Fibroblast of lung (primary cell): ENCODE measurements at places on chromosomes 1 and 21. TPM values are rescaled to one million over a fixed set of nuclear protein-coding genes. Genes with fewer than 3 reads are reported as not detected.

DNA sequence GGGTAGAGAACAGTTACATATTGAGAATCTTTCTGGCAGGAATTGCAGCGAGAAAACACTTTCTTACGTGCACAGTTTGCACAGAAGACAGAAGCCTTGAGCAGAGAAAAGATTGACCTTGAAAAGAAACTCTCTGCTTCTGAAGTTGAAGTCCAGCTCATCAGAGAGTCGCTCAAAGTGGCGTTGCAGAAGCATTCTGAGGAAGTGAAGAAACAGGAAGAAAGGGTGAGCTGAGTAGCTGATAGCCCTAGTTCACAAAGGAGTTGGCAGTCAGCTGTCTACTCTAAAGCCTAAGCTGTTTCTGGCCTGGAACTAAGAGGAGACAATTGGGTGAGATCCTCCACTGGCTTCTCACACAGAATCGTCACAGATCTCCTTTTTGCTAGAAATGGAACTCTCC, 20.3 kb upstream of the SH3BGRL3 start:
- H3K27ac ChIP-seq: no peak overlapping the region
- H3K27me3 ChIP-seq: no peaks in the 10 kb centered on the region
- no peaks in the 10 kb centered on the region for H3K4me1 ChIP-seq
- no peaks in the 10 kb centered on the region for H3K36me3 ChIP-seq
- no peak overlapping the region for H3K4me3 ChIP-seq
- DNase-seq: no peak

DNA sequence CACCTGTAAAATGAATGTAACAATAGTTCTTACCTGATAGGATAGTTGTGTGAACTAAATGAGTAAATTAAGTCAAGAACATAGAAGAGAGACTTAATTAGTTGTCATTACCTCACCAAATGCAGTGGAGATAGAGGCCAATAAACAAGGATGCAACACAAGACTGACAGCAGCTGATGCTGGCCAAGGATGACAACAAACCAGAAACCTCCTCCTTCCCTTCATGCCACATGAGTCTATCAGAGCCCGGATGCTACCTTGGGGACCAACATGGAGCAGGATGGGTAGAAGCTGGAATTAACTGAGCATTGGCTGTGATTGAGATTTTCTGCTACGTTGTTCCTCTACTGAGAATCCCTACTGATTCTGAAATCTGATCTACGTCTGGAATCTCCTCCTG, 30.3 kb upstream of the USP1 start:
- H3K36me3 ChIP-seq: no peaks in the 10 kb centered on the region
- peaks cover 3% of the 10 kb centered on the region for H3K27me3 ChIP-seq
- H3K4me3 ChIP-seq: no peak overlapping the region
- no peak for DNase-seq

DNA sequence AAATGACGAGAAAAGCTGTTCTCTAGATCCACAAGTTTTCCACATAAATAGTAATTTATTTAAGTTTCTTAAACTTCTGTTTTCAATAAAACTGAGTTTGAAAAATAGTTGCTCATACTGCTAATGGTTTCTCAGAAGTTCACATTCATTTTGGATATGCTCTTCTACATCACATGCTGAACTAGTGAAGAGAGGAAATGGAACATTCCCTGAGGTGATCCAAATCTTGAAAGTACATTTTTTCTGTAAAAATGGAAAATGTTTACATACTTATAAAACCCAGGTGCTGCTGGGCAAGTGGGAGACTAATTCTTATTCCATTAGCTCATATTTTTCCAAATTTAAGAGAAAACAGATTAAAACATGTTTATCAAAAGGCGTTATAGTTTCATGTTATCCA, 111.7 kb downstream of the ADGRL4 start:
- no peaks in the 10 kb centered on the region for H3K27me3 ChIP-seq
- no peak for DNase-seq
- H3K4me1 ChIP-seq: no peaks in the 10 kb centered on the region
- no peak overlapping the region for H3K27ac ChIP-seq
- no peak overlapping the region for H3K4me3 ChIP-seq

DNA sequence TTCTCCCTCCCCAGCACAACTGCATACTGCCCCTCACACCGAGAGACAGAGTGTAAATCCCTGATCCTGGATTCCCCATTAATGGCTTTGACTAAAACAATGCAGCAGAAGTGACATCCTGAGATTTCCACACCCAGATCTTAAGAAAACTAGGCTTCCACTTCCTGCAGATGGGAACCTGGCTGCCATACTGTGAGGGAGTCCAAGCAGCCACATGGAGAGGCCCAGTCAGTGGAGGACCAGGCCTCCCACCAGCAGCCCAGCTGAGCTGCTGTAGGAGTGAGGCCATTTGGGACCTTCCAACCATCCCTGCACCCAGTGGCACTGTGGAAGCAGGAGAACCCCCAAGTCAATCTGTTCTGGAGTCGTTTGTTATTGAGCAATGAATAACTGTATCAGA, 120.6 kb downstream of the CRYAA start:
- H3K36me3 ChIP-seq: no peaks in the 10 kb centered on the region
- no peaks in the 10 kb centered on the region for H3K27me3 ChIP-seq
- no peak overlapping the region for H3K27ac ChIP-seq
- H3K4me3 ChIP-seq: no peak overlapping the region
- H3K4me1 ChIP-seq: no peaks in the 10 kb centered on the region

DNA sequence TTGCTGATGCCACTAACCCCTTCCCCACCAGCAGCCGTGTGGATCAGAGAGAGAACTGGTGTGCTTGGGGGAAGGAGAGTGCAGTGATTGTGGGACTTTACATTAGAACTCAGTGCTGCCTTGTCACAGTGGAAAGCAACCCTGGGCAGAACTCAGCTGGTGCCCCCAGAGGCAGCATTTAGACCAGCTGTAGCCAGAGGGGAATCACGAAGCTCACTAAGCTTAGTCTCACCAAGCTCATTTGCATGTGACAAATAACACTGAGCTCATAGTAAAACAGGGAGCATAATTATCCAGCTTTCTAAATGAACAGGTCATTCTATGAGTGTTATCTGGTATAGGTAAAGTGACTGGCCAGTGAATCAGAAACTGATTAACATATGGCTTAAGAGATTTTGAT, 9.8 kb upstream of the SMAP2 start:
- H3K36me3 ChIP-seq: no peaks in the 10 kb centered on the region
- no peak for DNase-seq
- H3K4me1 ChIP-seq: no peaks in the 10 kb centered on the region
- H3K27me3 ChIP-seq: peaks cover 4% of the 10 kb centered on the region
- no peak overlapping the region for H3K4me3 ChIP-seq
- H3K27ac ChIP-seq: no peak overlapping the region

- H3K4me3 ChIP-seq: no peak overlapping the region
- H3K36me3 ChIP-seq: no peaks in the 10 kb centered on the region
- DNase-seq: no peak
- no peaks in the 10 kb centered on the region for H3K27me3 ChIP-seq
- no peaks in the 10 kb centered on the region for H3K4me1 ChIP-seq
Measured at GRCh38 chr21:32884062-32884461, 112.5 kb upstream of the PAXBP1 start.

DNA sequence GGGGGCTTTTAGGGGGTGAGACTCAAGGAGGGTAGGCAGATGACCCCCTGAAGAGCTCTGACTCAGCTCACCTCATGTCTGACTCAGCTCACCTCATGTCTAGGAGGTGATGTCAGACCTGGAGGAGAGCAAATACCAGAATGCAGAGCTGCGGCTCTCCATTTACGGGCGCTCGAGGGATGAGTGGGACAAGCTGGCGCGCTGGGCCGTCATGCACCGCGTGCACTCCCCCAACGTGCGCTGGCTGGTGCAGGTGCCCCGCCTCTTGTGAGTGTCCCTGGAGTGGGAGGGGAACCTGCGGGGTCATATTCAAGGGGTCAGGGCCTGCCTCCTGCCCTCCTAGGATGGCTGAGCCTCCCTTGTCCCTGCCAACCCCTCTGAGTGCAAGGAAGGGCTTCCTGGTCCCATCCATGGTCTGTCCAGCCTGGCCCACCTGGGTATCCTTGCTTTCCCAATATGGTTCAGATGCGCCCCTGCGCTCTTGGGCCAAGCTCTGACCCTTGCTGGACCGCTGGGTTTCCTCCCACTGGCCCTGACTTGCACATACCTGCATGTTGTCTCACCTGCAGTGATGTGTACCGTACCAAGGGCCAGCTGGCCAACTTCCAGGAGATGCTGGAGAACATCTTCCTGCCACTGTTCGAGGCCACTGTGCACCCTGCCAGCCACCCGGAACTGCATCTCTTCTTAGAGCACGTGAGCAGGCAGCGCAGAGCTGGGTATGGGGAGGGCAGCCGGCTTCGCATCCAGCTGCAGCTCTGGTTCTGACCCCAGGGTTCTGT, 9.1 kb downstream of the AMPD2 start:
- no peak overlapping the region for H3K27ac ChIP-seq
- H3K4me3 ChIP-seq: no peak overlapping the region
- peak; percentile 87 for DNase-seq
- peaks cover 33% of the 10 kb centered on the region for H3K36me3 ChIP-seq
- H3K27me3 ChIP-seq: no peaks in the 10 kb centered on the region

- peaks cover 7% of the 10 kb centered on the region for H3K4me1 ChIP-seq
- H3K27me3 ChIP-seq: no peaks in the 10 kb centered on the region
- no peaks in the 10 kb centered on the region for H3K36me3 ChIP-seq
- no peak overlapping the region for H3K27ac ChIP-seq
Measured at GRCh38 chr1:24393892-24394291, 19.7 kb downstream of the STPG1 start.

DNA sequence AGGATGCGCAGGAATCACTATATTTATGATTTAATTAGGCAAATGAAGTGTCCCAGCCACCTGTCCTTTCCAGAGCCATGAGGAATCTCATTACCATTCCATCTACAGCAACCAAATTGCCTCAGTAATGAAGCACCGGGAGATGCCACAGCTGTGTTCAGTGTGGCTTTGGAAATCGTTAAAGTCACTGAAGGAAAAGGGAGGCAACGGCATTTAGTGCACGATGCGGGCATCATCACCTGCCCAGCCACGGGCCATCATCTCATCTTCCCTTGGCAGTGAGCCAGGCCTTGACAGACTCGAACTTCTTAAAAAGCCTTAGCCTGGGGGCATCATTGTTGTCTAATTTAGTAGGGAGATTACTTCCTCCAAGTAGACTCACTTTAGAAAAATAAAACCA, 67.8 kb downstream of the CNIH3 start:
- peaks cover 4% of the 10 kb centered on the region for H3K36me3 ChIP-seq
- no peaks in the 10 kb centered on the region for H3K4me1 ChIP-seq
- no peak overlapping the region for H3K27ac ChIP-seq

Gene CD48
- under 0.01 TPM in 1 of 2 replicates, not detected in the other for total RNA-seq

Gene ZNF669
- 10.2 and 11.6 TPM in 2 replicates for total RNA-seq

Gene JMJD4
- total RNA-seq: 26.4 and 26.7 TPM in 2 replicates

Gene FCRL5
- total RNA-seq: not detected in 2 replicates
